Adrenal gland (tissue), 19 donors: ENCODE measurements at places on chromosomes 5 and 9. TPM values are rescaled to one million over a fixed set of nuclear protein-coding genes. Genes with fewer than 3 reads are reported as not detected.

DNA sequence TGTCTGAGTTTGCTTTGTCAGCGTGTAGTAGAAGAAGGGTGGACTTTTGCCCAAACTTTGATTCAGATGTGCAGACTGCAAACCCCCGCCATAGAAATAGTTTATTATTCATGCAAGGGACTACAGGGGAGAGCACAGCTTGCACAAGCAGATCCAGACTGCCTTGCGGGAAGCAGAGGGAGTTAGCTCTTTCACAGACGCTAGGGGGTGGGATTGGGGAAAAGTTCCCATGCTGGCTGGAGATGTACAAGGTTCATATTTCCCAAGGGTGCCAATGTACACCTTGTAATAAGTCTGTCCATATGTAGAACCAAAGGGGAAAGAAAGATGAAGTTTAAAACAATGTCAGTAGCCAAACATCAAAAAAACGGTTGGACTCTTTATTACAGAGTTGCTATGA, 749.7 kb upstream of the COX7C start:
- no peak overlapping the region for H3K27ac ChIP-seq
- H3K27me3 ChIP-seq = no peaks in the 10 kb centered on the region
- H3K36me3 ChIP-seq = no peaks in the 10 kb centered on the region
- no peaks in the 10 kb centered on the region for H3K4me1 ChIP-seq

Gene EQTN
- polyA plus RNA-seq = not detected

GRCh38 chr5:111159845-111160244, 64.3 kb upstream of the CAMK4 start:
- no peaks in the 10 kb centered on the region for H3K27me3 ChIP-seq
- H3K27ac ChIP-seq = no peak overlapping the region
- no peaks in the 10 kb centered on the region for H3K4me1 ChIP-seq
- no peak for DNase-seq

GRCh38 chr5:14790220-14790619, 81.4 kb downstream of the ANKH start:
- no peak for DNase-seq
- no peak overlapping the region for H3K27ac ChIP-seq
- no peaks in the 10 kb centered on the region for H3K27me3 ChIP-seq
- no peak overlapping the region for H3K4me3 ChIP-seq

- no peak overlapping the region for H3K27ac ChIP-seq
- H3K4me1 ChIP-seq = peaks cover 65% of the 10 kb centered on the region
- H3K4me3 ChIP-seq = no peak overlapping the region
- H3K27me3 ChIP-seq = no peaks in the 10 kb centered on the region
- no peaks in the 10 kb centered on the region for H3K36me3 ChIP-seq
These were observed 5.4 kb downstream of the YTHDC2 start for GRCh38 chr5:113518884-113519283.

GRCh38 chr5:77358255-77359205, 133.6 kb downstream of the WDR41 start:
- no peaks in the 10 kb centered on the region for H3K36me3 ChIP-seq
- no peaks in the 10 kb centered on the region for H3K4me1 ChIP-seq
- DNase-seq = no peak
- H3K27me3 ChIP-seq = no peaks in the 10 kb centered on the region
- no peak overlapping the region for H3K4me3 ChIP-seq

GRCh38 chr5:152683205-152683604, 278.1 kb upstream of the NMUR2 start:
- no peak overlapping the region for H3K4me3 ChIP-seq
- no peaks in the 10 kb centered on the region for H3K36me3 ChIP-seq
- H3K27ac ChIP-seq = no peak overlapping the region

GRCh38 chr9:136799079-136799853, 3.1 kb downstream of the CCDC183 start:
- no peaks in the 10 kb centered on the region for H3K4me1 ChIP-seq
- H3K27ac ChIP-seq = peak overlapping the region; percentile 38

Gene IFNA2
- polyA plus RNA-seq = not detected

Gene TMC1
- not detected for polyA plus RNA-seq

DNA sequence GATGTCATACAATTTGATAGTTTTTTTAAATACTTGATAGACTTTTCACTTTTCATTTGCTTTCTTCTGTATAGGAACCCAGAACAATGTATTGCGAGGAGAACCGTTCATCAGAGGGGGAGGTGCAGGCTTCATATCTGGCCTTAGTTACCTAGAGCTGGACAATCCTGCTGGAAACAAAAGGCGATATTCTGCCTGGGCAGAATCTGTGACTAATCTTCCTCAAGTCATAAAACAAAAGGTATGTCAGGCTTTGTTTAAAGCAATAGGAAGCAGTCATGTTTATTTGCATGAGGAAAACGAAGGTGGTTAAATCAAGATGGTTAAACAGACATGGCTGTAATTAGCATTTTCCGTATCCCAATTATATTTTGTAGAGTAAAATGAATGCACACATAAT, 46.0 kb downstream of the C7 start:
- H3K4me3 ChIP-seq = no peak overlapping the region
- no peak overlapping the region for H3K27ac ChIP-seq
- no peaks in the 10 kb centered on the region for H3K27me3 ChIP-seq
- DNase-seq = no peak
- H3K4me1 ChIP-seq = peaks cover 8% of the 10 kb centered on the region

DNA sequence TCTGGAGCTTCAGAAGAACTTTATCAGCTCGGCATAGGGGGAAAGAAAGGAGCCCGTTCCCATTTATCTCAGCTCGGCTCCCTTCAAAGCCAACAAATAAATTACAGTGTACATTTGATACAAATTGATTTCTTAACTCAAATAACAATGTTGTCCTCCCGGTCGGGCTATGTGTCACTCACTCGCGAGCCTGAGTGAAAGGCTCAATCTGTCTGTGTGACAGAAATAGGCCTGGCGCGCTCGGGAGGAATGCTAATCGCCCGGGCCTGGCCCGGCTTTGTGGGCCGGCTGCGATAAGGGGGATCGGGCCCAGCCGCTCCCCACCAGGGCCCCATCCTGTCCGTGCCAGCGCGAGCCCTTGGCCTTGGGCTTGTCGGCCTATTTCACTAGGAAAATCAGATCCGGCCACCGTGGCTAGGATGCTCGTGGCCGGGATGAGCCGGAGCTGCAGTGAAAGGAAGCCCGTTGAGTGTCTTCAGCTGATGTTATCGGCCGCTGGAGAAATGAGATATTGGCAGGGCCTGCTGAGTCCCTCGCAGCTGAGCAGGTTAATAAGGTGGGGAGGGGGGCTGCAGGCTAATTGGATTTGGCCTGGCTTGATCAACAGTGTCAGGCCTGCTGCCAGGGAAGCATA, 258.7 kb downstream of the IRX1 start:
- DNase-seq = no peak
- H3K4me3 ChIP-seq = no peak overlapping the region
- no peak overlapping the region for H3K27ac ChIP-seq
- no peaks in the 10 kb centered on the region for H3K4me1 ChIP-seq

DNA sequence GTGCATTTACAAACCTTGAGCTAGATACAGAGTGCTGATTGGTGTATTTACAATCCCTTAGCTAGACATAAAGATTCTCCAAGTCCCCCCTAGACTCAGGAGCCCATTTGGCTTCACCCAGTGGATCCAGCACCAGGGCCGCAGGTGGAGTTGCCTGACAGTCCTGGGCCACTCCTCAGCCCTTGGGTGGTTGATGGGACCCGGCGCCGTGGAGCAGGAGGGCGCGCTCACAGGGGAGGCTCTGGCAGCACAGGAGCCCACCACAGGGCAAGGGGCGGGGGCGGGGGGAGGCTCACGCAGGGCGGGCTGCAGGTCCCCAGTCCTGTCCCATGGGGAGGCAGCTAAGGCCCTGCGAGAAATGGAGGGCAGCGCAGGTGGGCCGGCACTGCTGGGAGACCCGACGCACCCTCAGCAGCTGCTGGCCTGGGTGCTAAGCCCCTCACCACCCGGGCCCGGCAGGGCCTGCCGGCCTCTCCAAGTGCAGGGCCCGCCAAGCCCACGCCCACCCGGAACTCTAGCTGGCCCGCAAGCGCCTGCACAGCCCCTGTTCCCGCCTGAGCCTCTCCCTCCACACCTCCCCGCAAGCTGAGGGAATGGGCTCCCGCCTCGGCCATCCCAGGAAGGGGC, 613.5 kb downstream of the TLE4 start:
- no peak overlapping the region for H3K27ac ChIP-seq
- no peak for DNase-seq
- no peak overlapping the region for H3K4me3 ChIP-seq
- H3K4me1 ChIP-seq = no peaks in the 10 kb centered on the region
- no peaks in the 10 kb centered on the region for H3K36me3 ChIP-seq

- no peak overlapping the region for H3K4me3 ChIP-seq
- no peaks in the 10 kb centered on the region for H3K4me1 ChIP-seq
- no peaks in the 10 kb centered on the region for H3K27me3 ChIP-seq
- H3K27ac ChIP-seq = no peak overlapping the region
- no peaks in the 10 kb centered on the region for H3K36me3 ChIP-seq
These were observed 18.8 kb downstream of the FTMT start for GRCh38 chr5:121870489-121870888.

GRCh38 chr9:4101667-4102066, 198.2 kb downstream of the GLIS3 start:
- no peaks in the 10 kb centered on the region for H3K27me3 ChIP-seq
- no peaks in the 10 kb centered on the region for H3K36me3 ChIP-seq
- no peak overlapping the region for H3K27ac ChIP-seq
- DNase-seq = no peak

DNA sequence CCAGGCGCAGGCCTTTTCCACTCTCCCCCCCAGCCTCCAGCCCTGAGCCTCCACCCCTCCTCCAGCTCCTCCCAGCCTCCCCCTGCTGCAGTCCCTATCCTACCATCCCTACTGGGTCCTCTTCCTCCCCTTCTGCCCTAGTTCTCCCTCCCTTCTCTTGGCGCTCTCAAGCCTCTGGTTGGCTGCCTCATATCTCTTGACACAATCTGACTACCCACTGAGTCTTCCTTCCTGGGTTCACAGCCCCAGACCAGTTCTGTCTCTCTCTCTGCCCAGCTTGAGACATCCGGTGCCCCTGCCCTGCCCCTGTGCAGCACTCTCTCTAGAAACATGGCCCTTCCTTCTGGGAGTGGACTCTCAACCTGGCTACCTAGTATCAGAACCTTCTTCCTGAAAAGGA, 76.2 kb downstream of the TSPAN17 start:
- H3K36me3 ChIP-seq = no peaks in the 10 kb centered on the region
- DNase-seq = no peak
- no peak overlapping the region for H3K27ac ChIP-seq
- H3K27me3 ChIP-seq = peaks cover 6% of the 10 kb centered on the region
- no peak overlapping the region for H3K4me3 ChIP-seq

DNA sequence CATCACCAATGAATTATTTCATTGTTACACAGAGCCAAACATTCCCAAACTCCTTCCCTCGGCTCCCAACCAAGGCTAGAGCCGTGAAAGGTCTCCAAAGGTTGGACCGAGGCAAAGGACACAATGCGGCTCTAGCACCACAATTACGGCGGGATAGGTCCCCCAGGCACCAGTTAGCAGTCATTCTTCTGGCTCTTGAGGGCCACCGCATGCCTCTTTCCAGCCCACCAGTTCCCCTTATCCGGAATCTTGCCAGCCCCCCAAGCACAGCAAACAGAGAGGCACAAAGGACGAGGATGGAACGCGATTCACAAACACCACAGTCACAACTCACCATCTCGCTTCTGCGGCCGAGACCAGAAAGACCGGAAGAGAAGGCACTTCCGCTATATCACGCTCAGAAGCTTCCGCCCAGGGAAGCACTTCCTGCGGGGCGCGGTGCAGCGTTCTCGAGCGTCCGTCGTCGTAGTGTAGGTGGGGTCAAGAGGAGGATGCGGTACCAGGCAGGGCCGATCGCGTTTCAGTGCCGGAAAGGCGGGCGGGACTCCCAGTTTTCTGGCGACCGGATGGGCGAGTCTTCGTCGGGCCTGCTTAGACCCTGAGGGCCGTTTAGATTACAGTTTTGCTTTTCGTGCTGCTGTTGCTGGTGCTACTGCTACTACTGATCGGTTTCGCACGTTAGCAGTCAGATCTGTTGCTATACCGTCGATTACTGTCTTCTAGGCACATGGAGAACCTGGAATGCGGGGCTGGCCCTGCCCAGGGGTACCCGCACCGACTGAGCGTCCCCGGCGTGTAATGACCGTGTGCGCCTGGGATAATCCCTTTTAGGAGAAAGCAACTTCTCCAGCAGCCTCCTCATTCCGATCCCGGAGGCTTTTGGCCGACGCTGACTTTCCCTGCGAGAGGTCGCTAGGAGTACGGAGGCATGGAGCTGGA, at the start of gene RPL37:
Gene RPL37 (minus strand): TSS at position 374 of the 939 bp plus-strand sequence. CDS start 37 bp downstream, at position 337.
- peak; percentile 97 for DNase-seq
- peak within 1 kb of the TSS; percentile 93 for H3K27ac ChIP-seq
- H3K36me3 ChIP-seq = no peaks in the 10 kb centered on the region
- H3K27me3 ChIP-seq = no peaks in the 10 kb centered on the region

GRCh38 chr5:107376546-107377276, 294.0 kb downstream of the EFNA5 start:
- H3K4me3 ChIP-seq = no peak overlapping the region
- H3K27ac ChIP-seq = no peak overlapping the region
- H3K36me3 ChIP-seq = no peaks in the 10 kb centered on the region
- no peak for DNase-seq
- H3K27me3 ChIP-seq = no peaks in the 10 kb centered on the region
- no peaks in the 10 kb centered on the region for H3K4me1 ChIP-seq

- peak; percentile 68 for DNase-seq
- no peaks in the 10 kb centered on the region for H3K27me3 ChIP-seq
- H3K36me3 ChIP-seq = no peaks in the 10 kb centered on the region
- no peaks in the 10 kb centered on the region for H3K4me1 ChIP-seq
These were observed 101.8 kb downstream of the FGF18 start for GRCh38 chr5:171521219-171521633.

- H3K27me3 ChIP-seq = no peaks in the 10 kb centered on the region
- DNase-seq = no peak
- no peak overlapping the region for H3K27ac ChIP-seq
- H3K4me1 ChIP-seq = no peaks in the 10 kb centered on the region
These were observed 191.7 kb downstream of the FSTL4 start for GRCh38 chr5:133420440-133421301.

- no peaks in the 10 kb centered on the region for H3K36me3 ChIP-seq
- no peaks in the 10 kb centered on the region for H3K4me1 ChIP-seq
These were observed 25.2 kb downstream of the GLT6D1 start for GRCh38 chr9:135613946-135614805.
